ENCODE measurements at places on chromosomes 7 and 10. TPM values are rescaled to one million over a fixed set of nuclear protein-coding genes. Genes with fewer than 3 reads are reported as not detected.
A peak's percentile ranks its signal among the peaks of the same experiment; 100 is the strongest.

DNA sequence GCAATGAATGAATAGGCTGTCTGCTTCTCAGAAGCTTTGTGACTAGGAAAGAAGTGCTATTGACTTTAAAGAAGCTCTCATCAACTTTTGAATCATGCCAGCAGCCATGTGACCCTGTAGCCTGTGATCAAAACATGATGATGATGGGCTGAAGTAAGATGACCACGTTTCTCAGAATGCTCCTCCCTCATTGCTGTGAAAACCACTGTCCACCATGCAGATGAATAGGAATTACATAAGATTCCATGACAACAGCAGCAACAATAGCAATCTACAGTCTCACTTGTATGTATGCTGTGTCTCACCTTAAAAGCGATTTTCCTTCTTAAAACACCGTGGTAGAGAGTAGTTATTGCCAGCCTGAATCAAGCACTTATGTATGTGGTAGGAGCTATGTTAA lies 228.4 kb downstream of the TRIL start:
- DNase-seq, result no peak

GRCh38 chr7:90593205-90593604 lies 2.9 kb upstream of the CDK14 start:
- DNase-seq, result no peak

- no peak for DNase-seq
Measured at GRCh38 chr7:140899883-140900282, 24.8 kb downstream of the BRAF start.

GRCh38 chr10:49335364-49335972 lies 36.5 kb downstream of the C10orf71 start:
- peak; percentile 29 for DNase-seq

CHST12 gene
- total RNA-seq, result 41.2 TPM

- DNase-seq, result peak; percentile 75
Measured at GRCh38 chr10:35336084-35336831, at the start of gene CCNY. CCNY (plus strand) TSS chr10:35336509; CDS start chr10:35337054, 545 bp downstream.
